ENCODE measurements at places on chromosomes 13 and 19.

- DNase-seq, result peak; percentile 84
Measured at GRCh38 chr19:34772697-34773554, at the start of gene ZNF599. Gene ZNF599 (minus strand): TSS chr19:34773215. CDS start chr19:34772841, 374 bp downstream.

DNA sequence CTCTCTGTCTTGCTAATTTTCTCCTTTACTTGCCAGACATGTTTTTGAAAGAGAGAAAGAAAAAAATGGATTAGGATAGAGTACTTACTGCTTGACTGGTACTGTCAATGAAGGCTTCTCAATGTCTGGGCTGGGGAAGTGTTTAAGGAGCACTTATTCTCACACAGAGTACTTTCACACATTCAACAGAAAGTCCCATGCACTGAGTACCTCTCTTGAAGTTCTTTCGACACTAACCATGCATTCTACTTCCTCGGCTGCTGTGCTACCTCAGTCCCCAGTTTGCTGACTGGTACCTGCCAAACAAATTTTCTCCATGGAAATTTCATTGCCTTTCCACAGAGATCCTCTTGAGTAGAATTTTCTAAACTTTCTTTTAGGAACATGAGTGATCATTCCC is 281.9 kb downstream of the RBM26 start:
- no peak for DNase-seq

DNA sequence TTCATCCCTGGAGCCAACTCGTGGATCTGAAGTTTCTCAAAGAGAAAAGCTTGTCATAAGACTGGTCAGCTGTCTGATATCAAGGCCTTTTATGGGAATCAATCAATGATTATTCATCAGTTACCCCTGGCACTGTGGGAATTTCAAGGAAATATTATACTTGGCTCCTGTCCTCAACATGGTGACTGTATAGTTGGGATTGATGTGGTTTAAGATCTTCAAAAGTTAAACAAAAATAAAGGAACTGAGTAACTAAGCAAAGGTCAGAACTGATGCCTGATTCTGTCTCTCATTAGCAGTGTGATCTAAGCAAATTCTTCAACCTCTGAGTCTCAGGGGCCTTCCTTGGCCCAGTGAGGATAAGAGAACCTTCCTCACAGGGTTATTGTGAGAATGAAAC is 22.2 kb upstream of the SERPINE3 start:
- DNase-seq, result no peak

- DNase-seq, result no peak
Measured at GRCh38 chr13:99392470-99393135, 85.4 kb upstream of the GPR183 start.

DNA sequence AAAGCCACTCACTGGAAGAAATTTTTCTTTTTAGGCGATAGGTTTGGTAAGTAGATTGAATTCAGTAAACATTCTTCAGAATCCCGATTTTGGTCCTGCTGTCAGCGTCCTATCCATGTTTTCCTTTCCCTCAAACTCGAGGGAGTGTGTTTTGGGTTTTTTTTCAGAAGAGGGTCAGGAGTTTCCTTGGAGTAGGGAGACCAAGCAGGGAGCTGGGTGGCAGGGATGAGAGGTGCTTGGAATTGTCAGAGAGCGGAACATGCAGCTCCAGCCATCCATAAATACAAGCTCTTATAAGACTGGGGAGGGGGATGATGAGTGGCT is 1.6 kb upstream of the PCDH8 start:
- DNase-seq, result no peak

DNA sequence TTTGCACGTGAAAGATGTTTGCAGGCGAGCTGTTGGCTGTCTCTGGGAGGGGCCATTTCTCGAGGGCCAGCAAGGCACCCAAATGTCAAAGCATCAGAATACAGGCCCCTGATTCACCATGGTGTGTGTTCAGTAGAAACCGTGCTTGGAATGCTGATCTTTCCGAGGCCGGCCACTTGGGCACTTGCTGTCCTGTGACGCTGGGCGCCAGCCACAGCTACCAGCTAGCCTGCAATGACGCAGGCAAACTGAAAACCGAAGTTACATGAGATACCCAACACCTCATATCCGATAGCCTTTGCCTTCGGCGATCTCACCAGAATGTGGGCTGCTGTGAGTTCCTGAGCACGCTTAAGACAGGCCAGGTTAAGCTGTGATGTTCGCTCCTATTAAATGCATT is 12.0 kb downstream of the THOP1 start:
- no peak for DNase-seq

DNA sequence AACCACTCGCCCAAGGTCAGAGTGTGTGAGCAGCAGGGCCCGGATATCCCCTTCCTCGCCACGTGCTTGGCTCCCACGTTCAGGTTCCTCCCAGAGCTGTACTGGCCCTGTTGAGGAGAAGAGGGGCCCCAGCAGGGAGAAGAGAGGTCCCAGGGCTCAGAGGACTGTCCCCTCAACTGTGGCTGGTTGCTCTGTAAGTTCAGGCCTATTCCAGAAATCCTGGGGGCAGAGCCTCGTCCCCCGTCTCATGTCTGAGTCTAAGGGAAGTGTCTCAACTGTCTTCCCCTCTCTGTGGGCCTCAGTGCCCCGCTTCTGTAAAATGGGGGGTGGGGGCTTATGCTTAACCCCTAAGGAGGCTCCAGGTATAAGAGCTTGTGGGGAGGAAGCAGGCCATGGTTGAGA is 3.9 kb downstream of the PPP5C start:
- no peak for DNase-seq

GRCh38 chr19:46173886-46174480 is 25.9 kb downstream of the IGFL2 start:
- no peak for DNase-seq

GRCh38 chr19:55015126-55015525 is 22.9 kb downstream of the GP6 start:
- no peak for DNase-seq

DNA sequence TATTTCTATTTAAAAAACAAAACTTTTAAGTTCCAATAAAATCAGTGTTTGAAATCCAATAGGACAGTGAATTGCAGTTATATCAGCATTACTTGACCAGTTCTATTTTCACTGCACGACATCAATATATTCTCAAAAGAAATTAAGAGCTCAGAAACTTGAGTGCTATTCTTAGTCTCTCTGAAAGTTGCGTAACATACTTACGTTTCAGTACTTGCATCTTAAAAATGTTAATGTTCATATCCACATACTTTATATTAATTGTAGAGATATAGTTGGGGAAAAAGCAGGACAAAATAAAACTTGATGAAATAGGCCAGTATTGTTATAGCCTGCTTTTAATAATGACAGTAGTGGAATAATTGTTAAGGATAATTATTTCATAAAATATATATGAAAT is 720.5 kb upstream of the PCDH9 start:
- DNase-seq, result no peak

GRCh38 chr13:88802886-88803285 is 1131.7 kb downstream of the SLITRK5 start:
- DNase-seq, result no peak

- DNase-seq, result no peak
Measured at GRCh38 chr13:75425216-75426009, 56.6 kb downstream of the TBC1D4 start.

GRCh38 chr13:76148926-76149325 is 512.8 kb downstream of the LMO7 start:
- no peak for DNase-seq

DNA sequence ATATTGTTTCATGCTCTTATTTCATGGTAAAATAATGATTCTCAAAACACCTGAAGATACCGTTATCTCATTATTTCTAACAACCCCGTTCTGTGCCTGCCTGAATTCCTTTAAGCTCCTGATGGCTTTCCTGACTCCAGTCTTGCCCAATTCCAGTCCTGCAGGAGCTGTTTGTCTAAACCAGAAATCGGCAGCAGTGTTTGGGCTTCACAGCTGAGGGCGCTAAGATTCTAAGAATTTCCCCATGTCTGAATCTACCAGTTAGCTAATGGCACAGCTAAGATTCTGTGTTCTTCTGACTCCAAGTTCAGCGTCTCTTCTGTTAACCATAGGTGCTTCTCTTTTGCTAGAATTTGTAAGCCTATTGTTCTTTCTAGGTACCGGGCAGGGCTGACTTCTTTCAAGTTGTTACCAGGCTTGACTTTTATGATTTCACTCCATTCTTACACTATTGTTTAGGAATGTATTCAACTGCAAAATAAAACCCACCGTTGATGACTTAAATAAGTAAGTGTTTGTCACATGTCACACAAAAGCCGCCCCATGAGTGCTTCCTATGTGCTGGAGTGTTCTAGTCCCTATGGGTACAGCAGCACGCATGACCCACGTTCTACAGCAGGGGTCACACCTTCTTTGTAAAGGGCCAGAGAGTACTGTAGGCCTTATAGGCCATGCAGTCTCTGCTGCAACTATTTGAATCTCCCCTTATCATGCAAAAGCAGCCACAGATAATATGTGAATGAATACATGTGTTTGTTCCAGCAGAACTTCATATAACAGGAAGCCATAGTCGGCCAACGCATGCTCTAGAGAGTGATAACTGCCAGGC is 168.3 kb upstream of the RNF113B start:
- DNase-seq, result no peak

DNA sequence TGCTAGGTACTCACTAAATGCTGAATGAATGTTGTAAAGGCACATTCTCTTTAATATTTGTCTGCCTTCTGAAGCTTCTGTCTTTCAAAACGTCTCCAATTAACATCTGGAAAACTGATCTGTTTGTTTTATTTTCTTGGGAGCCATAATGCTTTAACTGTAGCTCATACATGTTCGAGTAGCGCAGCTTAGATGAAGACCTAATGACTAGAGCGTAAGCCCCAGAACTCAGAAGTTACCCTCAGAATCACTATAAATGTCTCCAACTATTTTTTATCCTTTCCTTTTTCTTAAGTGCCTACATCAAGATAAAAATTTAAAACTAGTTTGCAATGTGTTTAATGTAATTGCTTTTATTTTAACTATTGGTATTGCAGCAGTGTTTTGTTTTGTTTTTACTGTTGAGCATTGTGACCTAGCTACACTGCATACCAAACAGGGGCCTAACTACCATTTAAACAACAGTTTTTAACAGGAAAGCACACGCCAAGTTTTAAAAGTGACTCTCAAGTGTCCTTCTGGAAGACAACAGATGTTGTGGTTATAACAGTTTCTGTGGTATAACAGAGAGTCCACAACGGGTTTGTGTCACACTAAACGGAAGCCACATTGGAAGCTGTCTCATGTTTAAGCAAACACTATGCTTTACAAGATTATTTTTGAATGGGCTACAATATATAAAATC is 42.0 kb downstream of the MRPL57 start:
- DNase-seq, result no peak

DNA sequence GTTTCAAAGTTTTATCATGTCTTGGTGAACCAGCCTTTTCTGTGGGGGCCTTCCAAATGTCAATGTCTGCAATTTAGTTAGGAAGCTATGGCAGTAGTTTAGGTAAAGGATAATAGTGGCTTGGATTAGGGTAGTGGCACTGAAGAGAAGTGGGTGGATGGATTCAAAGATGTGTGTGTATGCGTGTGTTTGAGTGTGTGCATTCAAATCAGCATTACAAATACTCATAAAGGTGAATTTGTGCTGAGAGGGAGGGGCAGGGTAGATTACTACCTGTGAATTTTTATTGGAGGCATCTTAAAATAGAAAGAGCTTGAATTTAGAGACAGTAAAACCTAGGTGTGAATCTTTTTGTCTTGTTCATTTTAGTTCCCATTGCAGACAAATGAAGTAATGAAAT is 16.9 kb downstream of the NDFIP2 start:
- DNase-seq, result no peak

DNA sequence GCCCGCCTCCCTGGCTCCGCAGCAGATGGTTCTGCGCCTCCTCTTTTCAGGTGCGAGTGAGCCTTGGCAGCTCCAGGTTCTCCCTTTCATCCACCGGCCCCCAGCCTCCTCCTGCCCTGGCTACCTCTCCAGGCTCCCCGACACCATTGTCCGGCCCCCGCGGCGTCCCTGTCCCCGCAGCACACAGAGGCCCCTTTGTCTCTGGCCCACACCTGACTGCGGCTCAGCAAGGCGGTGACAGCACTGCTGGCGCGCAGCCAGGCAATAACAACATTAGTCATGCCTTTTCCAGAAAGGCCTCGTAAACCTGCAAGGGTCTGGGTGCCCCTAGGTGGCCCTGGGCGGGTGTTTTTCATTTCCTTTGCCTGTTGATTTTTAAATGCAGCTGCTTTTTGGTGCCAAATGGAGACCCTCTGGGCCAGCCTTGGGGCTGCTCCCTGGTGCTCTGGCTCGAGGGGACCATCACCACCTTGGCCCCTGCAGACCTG is 73.2 kb upstream of the MEDAG start:
- no peak for DNase-seq

GRCh38 chr19:40394816-40395210 is 4.8 kb upstream of the HIPK4 start:
- no peak for DNase-seq

GRCh38 chr19:33998302-33998701 is 174.0 kb upstream of the LSM14A start:
- DNase-seq, result no peak

Measured in hippocampal formation (tissue), 2 donors.